CD4-positive, alpha-beta T cell treated with Interleukin-6 for 4 hours (primary cell): ENCODE measurements at places on chromosomes 5 and 9.

- DNase-seq: peak; percentile 51
Measured at GRCh38 chr5:59174248-59174844, 591.5 kb downstream of the RAB3C start.

DNA sequence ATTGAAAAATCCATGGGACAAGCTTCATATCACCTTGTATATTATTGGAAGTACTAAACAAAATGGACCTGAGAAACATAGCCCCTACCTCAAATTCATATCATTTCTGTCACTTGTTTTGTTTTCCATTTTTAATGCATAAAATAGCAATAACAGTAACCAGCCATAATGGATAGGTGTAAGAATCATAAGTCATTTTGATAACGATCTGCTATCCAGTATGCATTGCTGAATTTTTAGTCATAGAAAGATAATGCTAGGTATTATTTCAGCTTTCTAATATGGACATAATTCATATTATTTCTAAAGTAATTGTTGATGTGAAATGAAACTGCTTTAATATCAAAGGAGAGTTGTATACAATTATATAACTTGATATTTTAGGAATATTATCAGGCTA is 1.1 kb upstream of the LRRC70 start:
- DNase-seq: no peak

GRCh38 chr9:94014066-94014654 is 59.0 kb upstream of the BARX1 start:
- no peak for DNase-seq

DNA sequence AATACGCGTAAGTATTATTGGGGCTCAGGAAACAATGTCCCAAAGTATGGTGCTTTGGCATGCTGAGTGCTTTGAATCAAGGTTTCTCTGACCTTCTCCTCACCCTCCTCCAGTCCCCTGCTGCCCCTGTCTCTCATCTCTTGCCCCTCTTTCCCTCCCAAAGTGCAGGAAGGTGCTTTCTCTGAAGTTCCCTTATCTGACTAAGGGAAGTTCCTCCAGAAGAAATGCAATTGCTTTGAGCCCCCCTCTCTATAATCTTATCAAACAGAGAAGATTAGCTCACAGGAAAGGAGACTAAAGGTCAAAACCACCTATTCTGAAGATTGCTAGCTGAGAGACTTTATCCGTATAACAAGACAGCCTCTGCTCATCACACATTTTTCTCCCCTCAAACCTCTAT is 288.1 kb downstream of the ARL15 start:
- DNase-seq: no peak

DNA sequence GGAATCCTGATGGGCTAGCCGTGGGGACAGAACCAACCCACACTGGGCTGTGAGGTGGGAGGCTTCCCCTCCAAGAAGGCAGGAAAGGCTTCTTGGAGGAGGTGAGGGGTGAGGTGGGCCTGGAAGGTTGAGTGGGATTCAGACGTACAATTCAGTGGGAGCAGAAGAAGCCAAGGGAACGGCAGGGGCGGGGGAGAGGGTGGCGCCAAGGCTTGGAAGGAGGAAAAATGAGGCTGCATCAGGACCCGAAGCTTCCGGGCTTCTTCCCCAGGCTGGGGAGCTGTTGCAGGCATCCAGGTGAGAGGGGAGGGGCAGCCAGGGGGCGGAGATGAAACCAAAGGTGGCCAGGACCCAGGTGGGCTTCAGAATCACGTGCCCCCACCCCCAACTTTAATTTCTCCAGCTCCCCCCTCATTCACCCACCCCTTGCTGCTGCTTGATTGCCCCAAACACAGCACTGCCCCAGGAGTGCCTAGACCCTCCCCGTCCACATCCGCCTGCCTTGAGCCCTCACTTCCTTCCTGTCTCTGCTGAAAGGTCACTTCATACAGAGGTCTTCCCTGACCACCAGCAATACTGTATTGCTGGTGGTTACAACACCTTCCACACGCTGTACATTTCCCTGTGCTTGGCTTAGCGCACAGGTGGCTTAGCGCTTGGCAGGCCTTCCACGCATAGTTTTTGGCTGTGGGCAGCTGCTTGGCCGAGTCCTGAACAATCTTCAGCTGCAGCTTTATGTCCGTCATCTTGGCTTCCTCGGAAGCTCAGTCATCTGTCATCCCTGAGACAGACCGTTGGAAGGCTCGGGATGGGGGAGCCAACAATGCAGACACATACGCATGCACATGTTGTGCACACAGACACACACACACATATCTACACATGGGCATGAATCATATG is 193.5 kb downstream of the RGS3 start:
- DNase-seq: no peak

DNA sequence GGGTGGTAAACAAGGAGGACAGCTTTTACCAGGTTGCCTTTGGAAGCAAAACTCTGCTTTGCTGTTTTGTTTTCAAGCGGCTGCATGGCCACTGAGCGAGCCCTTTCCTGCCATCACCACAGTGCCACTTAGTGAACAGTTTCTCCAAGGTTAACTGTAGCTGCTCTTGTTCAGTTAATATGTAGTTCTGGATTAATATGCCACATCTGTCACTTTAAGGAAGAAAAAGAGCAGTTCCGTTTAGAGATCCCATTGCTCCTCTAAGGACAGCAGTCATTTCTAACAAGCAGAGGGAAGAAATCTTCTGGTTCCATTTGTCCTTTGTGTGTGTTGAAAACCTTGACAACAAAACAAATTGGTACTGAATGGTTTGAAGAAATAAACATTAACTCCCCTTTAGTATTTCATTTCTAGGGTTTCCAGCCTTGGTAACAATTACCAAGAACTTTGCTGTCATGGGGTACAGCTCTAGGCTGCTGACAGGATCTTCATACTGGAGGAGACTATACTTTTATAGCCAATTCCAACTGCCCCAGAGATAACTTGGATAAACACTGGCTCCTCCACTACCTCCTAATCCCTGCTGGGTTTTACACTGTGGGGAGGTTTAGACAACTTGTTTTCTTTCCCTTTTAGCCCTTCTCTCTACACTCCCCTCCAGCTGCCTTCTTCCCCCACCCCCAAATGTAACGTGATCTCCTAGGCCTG is 10.3 kb upstream of the ABL1 start:
- DNase-seq: no peak

GRCh38 chr9:72880821-72881220 is 72.0 kb downstream of the ALDH1A1 start:
- DNase-seq: no peak

DNA sequence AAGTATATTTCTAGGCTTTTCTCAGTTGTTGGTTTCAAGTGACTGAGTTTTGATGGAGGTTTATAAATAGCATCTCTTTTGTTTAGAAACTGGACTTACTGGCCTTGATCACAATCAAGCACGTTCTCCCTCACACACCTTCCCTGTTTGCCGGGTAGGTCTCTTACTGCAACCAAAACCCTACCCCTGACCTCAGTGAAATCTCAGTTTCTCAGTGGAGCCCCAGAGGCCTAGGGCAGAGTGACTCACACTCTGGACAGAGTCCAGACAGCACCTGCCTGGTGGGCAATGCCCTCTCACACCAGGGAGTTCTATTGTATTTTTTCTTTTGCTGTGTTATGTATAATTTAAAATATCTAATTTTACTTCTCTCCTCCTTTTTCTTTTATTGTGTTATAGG is 48.4 kb upstream of the EPB41L4B start:
- no peak for DNase-seq

DNA sequence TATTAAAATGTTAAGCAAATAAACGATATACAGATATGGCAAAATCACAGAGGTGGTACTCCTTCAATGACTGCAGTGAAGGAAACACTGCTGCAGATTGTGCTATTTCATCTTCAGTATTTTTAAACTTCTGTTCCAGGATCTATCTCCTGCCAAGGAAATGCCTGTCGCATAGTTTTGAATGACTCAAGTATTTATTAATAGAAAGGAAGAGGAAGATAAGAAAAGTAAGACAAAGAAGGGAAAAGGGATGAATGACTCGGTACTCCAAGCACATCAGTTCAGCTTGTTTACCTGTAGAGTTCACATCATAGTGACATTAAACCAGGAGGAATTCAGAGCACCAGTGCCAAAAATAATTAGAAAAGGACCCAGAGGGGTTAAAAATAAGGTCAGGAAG is 5.1 kb upstream of the GPX8 start:
- DNase-seq: no peak

GRCh38 chr5:158805195-158805594 is 294.5 kb downstream of the EBF1 start:
- no peak for DNase-seq

- peak; percentile 64 for DNase-seq
Measured at GRCh38 chr9:32968101-32969011, 33.1 kb downstream of the APTX start.

- DNase-seq: no peak
Measured at GRCh38 chr9:65426231-65426630, 141.2 kb upstream of the FOXD4L5 start.

DNA sequence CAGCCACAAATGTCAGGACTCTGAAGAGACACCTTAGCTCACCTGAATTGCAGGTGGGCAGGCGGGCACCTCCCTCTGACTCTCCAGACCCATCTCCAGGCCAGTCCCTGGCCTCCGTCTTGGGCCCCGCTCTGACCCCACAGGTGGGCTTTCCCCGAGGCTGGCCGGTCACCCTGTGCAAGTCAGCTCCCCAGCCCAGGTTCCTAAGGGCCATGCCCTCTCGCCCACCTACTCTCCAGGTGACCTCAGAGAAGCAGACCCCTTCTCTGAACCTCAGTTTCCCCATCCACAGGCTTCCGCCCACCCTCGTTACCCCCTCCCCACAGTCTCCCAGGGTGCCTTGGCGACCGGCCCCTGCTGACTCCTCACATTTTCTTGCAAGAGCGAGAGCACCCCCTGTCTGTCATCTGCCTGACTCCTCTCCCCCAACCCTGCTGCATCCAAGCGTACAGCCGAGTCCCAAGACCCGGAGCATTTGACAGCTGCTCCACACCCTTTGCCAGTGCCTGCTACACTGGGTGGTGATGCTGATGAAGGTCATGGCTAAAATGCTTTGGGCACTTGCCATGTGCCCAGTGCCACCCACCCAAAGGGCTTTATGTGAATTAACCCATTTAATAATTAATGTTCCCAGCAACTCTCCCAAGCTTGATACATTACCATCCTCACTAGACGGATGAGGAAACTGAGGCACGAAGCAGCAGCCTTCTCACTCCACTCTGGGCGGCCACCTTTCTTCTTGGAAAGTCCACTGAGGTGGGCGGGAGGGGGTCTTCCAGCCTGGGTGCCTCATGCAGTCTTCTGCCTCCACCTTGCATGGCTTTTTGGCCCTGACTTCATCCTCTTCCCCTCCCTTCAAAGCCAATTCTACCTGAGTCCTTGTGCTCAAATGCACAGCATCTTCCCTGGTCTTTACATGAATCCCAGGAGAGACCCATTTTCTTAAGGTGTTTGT is 51.1 kb upstream of the ORM1 start:
- DNase-seq: peak; percentile 41

GRCh38 chr5:84382363-84383295 is 2.1 kb downstream of the EDIL3 start:
- DNase-seq: no peak

DNA sequence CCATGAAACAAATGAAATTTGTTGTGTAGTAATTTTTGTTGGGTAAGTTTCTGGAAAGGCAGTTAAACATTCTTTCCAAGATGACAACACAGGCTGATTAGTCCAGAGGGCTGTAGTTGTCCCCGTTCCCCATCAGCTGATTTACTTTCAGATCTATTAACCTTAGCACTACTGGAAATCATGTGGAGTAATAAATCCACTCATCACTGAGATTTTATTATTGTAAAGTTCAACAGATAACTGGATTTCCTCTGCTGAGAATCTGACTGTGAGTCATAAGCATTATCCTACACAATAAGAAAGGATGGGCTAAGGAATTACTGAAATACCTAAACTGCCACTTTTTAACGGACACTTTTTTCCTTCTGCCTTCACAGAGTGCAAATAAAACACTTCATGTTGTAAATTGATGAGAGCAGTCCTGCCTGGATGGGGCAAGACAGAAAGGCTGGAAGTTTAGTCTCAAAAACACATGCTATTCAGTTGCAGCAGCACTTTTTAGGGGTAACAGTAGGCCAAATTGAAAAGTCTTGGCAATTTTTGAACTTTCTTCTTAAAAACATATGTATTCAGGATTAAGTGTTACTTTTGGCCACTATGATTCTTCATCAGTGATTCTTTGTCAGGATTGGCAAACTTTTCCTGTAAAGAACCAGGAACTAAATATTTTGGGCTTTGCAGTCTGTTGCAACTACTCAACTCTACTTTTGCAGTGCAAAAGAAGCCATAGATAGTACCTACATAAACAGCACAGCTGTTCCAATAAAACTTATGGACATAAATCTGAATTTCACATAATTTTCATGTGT is 7.0 kb downstream of the STOM start:
- DNase-seq: no peak

GRCh38 chr5:135547590-135548254 is 12.0 kb upstream of the NEUROG1 start:
- no peak for DNase-seq

DNA sequence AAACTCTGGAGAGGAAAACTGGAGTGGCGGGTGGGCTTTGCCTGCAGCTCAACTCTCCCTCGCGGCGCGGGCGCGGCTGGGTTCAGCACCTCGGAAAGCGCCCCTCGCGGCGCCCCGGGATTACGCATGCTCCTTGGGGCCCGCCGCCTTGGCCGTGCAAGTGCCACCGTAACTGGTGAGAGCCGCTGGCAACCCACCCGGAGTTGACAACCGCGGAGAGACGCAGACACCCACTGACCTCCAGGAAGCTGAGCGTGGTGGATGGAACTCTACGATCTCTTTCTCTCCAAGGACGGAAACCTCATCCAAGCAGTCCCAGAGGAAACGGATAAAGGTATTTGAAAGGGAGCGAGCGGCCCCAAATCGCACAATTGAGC is 194 bp upstream of the RXFP3 start:
- peak; percentile 3 for DNase-seq

DNA sequence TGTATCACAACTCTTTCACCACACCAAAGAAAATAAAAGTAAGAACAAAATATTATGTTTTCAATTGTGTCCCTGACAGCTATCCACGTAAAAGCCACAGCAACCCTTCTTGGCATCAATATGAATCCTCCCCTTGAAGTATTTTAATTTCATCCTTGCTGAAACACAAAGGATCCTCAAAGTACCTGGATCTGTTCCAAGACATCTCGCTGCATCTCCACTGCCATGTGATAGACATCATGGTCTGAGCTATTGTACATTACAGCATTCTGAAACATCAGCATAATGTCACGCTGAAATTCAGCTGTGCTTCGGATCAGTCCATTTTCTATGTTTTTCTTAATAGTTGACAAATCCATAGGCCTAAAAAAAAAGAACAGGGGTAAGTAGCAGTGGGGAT is 17.7 kb downstream of the BRD8 start:
- DNase-seq: no peak

DNA sequence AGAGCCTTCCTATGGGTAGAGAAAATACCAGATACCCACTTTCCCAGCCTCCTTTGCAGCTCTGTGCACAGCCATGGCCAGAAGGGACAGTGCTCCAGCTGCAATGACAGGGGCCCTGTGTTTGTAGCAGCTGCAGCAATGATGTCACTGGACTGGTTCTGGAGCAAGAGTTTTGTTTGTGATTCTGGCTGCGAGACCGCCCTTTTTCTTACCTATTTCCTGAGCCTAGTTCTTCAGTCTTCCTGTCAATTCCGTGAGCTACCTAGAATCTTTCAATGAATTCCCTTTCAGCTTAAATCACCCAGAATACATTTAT is 10.0 kb upstream of the BOD1 start:
- no peak for DNase-seq
